ENCODE measurements at places on chromosomes 1 and 21.

GRCh38 chr1:176696109-176696508 is 233.1 kb downstream of the PAPPA2 start:
- DNase-seq = no peak

- no peak for DNase-seq
Observed at GRCh38 chr1:214563881-214564280, 12.5 kb upstream of the PTPN14 start.

- DNase-seq = no peak
Observed at GRCh38 chr1:8004803-8005573, 21.1 kb downstream of the ERRFI1 start.

- DNase-seq = no peak
Observed at GRCh38 chr1:112761714-112762480, 46.8 kb upstream of the PPM1J start.

GRCh38 chr1:11886986-11887665 is 28.4 kb upstream of the NPPB start:
- no peak for DNase-seq

DNA sequence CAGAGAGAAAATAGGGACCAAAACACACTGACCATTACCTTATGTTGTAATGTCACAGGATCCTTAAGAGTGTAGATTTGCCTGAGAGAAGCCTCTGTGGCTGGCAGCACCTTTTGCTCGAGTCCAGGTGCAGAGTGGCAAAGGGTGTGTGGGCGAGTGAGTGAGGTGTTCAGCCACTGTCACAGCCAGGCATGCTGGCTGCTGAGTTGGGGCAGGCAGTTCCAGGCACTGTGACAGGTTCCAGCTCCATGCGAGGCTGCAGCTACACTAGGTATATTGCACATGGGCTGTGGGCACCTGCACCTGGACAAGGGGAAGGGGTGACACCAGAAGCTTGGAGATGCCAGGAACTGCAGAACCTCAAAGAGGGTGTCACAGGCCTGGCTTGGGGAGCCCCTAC is 1370.4 kb upstream of the PRMT6 start:
- no peak for DNase-seq

DNA sequence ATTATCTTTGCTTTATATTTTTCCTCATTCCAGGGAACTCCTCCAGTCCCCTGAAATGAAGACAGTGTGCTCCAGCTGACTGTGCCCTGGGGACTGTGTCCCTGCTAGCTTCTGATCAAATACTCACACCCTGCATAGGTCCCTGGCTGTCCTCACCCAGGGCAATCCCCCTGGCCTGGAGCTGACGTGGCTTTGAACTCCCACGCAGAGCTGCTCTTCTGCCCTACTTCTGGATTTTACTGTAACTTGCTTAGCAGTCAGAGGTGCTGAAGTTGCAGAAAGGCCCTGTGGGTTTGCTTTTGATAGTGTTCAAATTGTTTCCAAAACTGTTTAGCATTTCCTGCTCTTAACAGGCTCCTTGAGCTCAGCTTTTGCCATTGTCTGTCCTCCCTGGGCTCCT is 186.5 kb downstream of the FASLG start:
- DNase-seq = no peak

- peak; percentile 52 for DNase-seq
Observed at GRCh38 chr1:225899044-225899925, 10.3 kb upstream of the LEFTY1 start.

GRCh38 chr1:222283147-222283768 is 264.6 kb downstream of the HHIPL2 start:
- no peak for DNase-seq

DNA sequence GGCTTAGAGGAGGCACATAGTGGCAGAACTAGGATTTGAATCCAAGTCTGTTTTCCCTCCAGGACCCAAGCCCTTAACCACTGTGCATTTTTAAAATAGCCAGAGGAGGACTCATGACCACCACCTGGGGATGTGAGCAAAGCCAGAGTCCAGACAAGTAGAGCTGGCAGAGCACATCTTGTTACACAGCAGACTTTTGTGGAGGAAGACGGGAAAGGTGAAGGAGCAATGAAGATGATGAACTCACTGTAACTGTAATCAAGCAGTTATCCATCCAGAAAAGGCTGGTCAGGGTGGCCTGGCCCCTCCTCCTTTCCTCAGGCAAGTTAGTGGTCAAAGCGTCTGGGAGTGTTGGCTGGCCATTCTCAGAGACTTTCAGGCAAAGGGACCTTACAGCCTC is 50.9 kb downstream of the SLC44A3 start:
- no peak for DNase-seq

DNA sequence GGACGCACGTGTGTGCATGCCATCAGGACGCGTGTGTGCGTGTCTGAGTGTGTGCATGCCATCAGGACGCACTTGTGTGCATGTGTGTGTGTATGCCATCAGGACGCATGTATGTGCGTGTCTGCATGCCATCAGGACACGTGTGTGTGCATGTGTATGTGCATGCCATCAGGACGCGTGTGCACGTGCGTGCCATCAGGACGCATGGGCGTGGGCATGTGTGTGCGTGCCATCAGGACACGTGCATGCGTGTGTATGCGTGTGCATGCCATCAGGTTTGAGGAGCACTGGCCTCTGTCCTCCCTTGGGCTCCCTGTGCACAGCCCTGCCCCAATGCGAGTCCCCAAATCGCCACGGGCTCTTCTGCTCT is 12.6 kb upstream of the C1QTNF12 start:
- DNase-seq = no peak

DNA sequence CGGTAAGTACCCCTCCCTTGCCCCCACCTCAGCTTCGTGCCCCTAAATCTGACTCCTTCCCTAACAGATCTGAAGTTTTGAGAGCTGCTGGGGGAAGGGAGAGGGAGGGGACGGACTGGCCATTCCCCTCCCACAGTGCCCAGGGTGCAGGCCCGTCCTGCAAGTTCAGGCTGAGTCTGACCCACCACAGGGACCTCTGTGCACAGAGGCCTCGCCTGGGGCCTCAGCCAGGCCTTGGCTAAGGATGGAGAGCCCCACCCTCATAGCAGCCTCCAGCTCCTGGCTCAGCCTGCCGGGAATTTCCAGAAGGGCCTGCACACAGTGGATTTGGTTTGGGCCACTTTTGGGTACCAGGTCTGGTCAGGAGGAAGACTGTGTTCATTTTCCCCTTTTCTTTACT is 31.2 kb upstream of the TNFRSF1B start:
- DNase-seq = no peak

- no peak for DNase-seq
Observed at GRCh38 chr1:24575905-24576587, 20.2 kb downstream of the NCMAP start.

GRCh38 chr21:28636752-28637691 is 355.7 kb downstream of the LTN1 start:
- DNase-seq = no peak

- DNase-seq = no peak
Observed at GRCh38 chr1:233981042-233981675, 76.7 kb downstream of the SLC35F3 start.

GRCh38 chr1:9764550-9764949 is 59.2 kb downstream of the CLSTN1 start:
- DNase-seq = no peak

DNA sequence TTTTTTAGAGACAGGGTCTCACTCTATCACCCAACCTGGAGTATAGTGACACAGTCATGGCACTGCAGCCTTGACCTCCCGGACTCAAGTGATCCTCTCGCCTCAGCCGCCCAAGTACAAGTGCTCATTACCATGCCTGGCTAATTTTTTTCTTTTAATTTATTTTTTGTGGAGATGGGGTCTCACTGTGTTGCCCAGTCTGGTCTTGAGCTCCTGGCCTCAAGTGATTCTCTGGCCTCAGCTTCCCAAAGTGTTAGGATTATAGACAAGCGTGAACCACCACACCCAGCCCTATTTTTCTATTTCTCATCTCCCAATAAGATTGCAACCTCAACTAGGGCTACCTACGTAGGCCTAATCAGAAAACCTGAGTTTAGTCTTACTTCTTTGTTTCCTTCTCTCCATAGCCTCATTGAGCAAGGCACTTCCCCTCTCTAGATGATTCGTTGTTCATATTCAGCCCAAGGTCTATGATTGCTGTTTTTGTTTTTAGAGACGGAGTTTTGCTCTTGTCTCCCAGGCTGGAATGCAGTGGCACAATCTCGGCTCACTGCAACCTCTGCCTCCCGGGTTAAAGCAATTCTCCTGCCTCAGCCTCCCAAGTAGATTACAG is 1.1 kb upstream of the KPNA6 start:
- DNase-seq = no peak

GRCh38 chr1:113660088-113660487 is 99.2 kb downstream of the PHTF1 start:
- peak; percentile 47 for DNase-seq

GRCh38 chr1:44543064-44543744 is 131.1 kb downstream of the TMEM53 start:
- peak; percentile 72 for DNase-seq

- DNase-seq = no peak
Observed at GRCh38 chr1:50724626-50725286, 235.3 kb downstream of the FAF1 start.

DNA sequence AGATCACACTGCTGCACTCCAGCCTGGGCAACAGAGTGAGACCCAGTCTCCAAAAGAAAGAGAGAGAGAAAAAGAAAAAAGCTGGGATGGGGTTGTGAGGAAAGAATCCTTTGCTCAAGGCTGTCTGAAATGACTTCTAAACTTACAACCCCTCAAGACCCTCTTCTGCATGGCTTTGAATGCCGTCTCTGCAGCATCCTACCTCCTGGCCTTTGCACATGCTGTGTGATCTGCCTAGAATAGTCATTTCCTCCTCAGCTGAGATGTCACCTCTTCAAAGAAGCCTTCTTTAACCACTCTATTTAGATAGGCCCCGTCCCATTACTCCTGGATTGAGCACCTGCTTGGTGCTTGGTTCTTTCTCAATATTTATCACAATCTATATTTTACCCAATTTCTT is 17.4 kb upstream of the TRIM63 start:
- DNase-seq = no peak

DNA sequence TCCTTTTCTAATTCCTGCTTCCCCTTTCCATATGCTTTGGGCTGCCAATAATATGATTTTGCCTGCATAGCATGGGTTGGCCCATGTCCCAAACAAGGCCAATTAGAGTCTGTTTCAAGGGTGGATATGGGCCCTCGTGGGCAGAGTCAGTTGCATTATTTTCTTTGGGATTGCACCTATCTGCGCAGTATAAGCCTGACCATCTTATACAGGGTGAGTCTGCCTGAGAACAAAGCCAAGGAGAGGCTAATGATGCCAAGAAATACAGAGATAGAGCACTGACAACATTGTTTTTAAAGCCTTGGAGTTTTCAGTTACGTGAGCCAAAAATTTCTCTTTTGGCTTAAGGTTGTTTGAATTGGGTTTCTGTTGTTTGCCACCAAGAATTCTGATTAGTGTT is 18.6 kb downstream of the OVAAL start:
- no peak for DNase-seq

GRCh38 chr21:31898933-31899630 is 26.3 kb downstream of the HUNK start:
- DNase-seq = no peak

- no peak for DNase-seq
Observed at GRCh38 chr1:218575856-218576255, 230.7 kb downstream of the TGFB2 start.

GRCh38 chr1:226047495-226047894 is 15.0 kb upstream of the H3-3A start:
- no peak for DNase-seq

DNA sequence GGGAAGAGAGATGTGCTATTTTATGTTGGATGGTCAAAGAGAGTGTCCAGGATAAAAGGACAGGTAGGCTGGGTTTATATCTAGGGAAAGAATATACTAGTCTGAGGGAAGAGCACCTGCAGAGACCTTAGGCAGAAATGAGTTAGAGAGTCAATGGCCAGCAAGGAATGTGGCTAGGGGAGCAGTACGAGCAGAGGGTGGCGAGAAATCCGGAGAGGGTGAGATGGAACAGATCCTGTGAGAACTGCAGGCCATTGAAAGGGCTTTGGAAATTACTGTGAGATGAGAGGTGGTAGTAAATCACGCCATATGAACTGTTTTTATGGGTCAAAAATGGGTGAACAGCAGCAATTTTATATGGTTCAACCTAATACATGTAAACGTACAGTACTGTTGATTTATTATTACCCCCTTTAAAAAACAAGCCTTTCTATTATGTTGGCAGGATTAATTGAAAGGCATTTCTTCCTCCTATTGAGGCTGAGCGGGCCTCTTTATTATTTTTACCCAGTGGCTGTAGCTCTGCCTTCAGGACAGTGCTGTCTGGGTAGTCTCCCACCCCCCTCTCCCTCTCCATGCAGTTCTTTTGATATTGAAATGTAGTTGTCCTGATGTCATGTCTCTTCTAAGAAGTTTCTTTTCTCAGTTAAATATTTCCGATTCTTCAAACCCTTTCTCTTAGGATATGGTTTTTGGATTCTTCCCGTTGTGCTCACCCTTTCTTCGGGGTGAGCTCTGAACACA is 75.2 kb upstream of the CD1D start:
- DNase-seq = peak; percentile 70

GRCh38 chr1:20493309-20493708 is 7.3 kb upstream of the CAMK2N1 start:
- no peak for DNase-seq

- DNase-seq = no peak
Observed at GRCh38 chr1:55286856-55287602, 71.9 kb upstream of the USP24 start.

DNA sequence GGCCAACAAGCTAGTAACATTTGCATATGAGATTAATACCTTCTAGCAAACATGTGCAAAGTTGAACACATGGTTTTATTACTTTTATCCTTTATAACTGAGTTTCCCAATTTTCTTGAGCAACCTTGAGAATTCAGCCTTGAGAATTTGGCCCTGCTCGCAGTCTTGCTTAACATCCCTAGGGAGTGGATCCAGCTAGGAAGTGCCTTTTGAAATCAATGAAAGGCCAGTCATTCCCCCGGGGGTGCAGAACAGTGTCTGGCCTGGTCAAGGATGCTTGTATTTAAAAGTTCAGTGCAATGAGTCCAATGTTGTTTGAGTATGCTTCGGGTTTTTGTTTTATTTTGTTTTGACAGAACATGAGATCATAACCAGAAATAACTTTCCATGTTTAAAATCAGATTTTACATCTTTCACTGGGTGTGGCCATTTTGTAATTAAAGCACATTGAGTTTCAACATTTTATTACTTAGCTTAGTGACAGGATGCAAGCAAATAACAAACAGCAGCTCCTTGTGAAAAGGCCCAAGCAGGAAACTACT is 16.7 kb downstream of the PALMD start:
- DNase-seq = peak; percentile 39

GRCh38 chr1:23566304-23566703 is 7.0 kb upstream of the ID3 start:
- no peak for DNase-seq

Data from HAP-1 (cell line).